ENCODE measurements at places on chromosomes 6 and 20. TPM values are rescaled to one million over a fixed set of nuclear protein-coding genes. Genes with fewer than 3 reads are reported as not detected.

GRCh38 chr20:19875376-19876221 is 117.5 kb downstream of the RIN2 start:
- no peak for DNase-seq
- peak overlapping the region; percentile 79 for H3K4me3 ChIP-seq
- H3K4me1 ChIP-seq = peaks cover 57% of the 10 kb centered on the region
- H3K27ac ChIP-seq = peak overlapping the region; percentile 87

DNA sequence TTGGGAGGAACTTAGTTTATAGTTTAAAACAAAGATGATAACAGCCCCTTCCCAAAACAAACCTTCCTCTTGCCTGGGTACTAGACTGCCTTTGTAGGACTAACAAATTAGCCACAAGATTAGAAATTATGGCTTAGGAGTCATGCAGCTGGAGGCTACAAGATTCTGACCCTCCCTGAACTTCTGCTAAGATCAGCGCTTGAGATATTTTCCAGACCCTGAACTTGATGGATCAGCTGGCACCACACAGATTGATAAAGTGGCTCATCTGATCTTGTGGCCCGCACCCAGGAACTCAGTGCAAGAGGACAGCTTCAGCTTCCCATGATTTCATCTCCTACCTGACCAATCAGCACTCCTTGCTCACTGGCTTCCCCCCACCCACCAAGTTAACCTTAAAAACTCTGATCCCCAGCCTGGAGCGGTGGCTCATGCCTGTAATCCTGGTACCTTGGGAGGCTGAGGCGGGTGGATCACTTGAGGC is 5.9 kb upstream of the SERINC3 start:
- H3K4me3 ChIP-seq = no peak overlapping the region
- H3K27ac ChIP-seq = no peak overlapping the region
- no peak for DNase-seq
- H3K36me3 ChIP-seq = no peaks in the 10 kb centered on the region

- H3K36me3 ChIP-seq = no peaks in the 10 kb centered on the region
- H3K27me3 ChIP-seq = no peaks in the 10 kb centered on the region
- H3K27ac ChIP-seq = no peak overlapping the region
- H3K4me3 ChIP-seq = no peak overlapping the region
- DNase-seq = peak; percentile 23
- H3K4me1 ChIP-seq = peaks cover 26% of the 10 kb centered on the region
These were observed 20.1 kb downstream of the MRPS18A start for GRCh38 chr6:43667245-43668150.

The C6orf132 gene
- total RNA-seq = 6.6 TPM

Data from HFFc6 (cell line).